ENCODE measurements at places on chromosomes 4 and X.

DNA sequence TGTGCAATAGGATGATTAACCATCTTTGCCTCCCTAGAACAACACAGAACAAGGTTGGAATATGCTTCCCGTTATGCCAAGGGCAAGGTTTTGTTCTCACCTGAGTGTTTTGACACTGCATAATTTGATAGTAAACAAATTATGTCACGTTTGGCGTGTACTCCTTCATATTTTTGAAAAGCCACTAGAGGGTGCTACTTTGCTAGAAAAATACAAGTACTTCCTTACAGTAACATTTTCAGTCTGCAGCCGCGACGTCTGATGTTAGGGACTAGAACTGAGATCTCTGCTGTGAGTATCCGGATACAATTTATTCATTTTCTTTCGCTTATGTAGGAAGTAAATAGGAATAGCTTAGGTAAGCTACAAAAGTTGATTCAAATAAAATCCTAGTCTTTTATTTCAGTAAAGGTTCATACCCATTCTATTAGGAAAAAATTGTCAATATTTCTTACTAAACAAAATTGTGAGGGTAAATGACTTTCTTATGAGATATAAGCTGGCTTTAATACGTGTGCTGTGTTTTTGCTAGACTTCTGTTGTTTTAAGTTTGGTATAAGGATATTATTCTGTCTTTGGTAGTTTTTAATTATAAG lies 181.1 kb upstream of the WDFY3 start:
- DNase-seq: peak; percentile 43

GRCh38 chr4:72313121-72313520 lies 255.9 kb downstream of the ADAMTS3 start:
- no peak for DNase-seq

- DNase-seq: no peak
Measured at GRCh38 chrX:151287954-151288353, 109.1 kb upstream of the VMA21 start.

DNA sequence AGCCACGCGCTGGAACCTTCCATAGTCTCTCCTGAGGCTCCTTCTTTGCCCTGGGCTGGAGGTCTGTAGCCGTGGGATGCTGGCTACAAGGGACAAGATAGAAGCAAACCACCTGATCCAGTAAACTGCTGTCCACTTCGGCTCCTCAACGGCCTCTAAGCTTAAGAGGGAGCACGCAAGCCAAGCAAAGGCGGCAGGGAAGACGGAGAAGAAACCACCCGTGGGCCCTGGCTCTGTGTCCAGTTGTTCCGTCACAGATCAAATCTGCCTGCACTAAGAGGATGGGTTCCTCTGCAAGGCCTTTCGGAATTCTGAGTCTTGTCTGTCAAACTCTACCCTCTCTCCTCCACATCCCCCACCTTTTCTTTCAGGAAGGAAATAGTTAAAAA lies 401 bp upstream of the EDNRA start:
- DNase-seq: no peak

DNA sequence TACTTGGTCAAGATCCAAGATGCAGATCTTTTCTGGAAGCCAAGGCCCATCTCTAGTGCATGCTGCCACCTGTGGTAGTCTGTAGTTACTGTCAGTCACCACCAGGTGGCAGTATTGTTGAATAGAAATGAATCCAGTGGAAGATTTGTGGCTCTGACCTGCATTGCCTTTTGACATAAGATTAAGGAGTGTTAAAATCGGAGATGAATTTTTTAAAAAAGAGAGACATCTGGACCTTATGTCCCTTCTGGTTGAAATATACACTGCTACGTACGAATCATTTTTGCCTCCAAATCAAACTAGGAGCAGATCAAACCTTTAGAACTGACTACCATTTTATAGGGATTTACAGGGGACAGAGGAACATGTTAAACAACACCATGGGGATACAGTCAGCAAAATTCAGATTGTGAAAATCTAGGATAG lies 46.9 kb upstream of the RHOH start:
- DNase-seq: peak; percentile 51

- DNase-seq: no peak
Measured at GRCh38 chrX:123626962-123627361, 105.9 kb downstream of the THOC2 start.

GRCh38 chr4:24537025-24537424 lies 47.3 kb downstream of the DHX15 start:
- DNase-seq: no peak

DNA sequence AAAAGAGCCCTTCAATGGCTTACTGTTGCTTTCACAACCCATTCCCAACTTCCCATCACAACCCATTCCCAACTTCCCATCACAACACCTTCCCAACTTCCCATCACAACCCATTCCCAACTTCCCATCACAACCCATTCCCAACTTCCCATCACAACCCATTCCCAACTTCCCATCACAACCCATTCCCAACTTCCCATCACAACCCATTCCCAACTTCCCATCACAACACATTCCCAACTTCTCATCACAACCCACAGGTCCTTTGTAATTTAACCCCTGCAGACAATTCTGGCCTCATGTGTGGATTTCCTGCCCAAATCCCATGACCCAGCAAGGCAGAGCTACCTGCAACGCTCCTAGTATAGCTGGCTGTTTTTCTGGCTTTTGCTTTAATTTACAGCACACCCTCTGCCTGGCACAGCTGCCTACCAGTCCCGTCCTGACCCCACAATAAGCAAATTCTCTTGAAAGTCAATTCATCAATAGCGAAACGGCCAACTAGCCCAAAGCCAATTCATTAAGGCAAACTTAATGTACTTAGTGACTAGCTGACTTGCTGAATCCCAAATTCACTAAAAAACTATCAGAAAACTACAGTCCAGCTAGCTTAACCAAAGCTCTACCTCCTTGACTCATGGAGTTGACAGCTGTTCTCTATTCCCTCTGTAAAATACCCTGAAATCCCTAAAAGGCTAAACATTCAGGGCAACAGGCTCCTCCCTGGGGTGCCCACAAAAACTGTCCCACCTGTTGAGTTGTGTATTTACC lies 75.6 kb downstream of the AFAP1 start:
- peak; percentile 18 for DNase-seq
